ENCODE measurements at places on chromosomes 11 and 22.

DNA sequence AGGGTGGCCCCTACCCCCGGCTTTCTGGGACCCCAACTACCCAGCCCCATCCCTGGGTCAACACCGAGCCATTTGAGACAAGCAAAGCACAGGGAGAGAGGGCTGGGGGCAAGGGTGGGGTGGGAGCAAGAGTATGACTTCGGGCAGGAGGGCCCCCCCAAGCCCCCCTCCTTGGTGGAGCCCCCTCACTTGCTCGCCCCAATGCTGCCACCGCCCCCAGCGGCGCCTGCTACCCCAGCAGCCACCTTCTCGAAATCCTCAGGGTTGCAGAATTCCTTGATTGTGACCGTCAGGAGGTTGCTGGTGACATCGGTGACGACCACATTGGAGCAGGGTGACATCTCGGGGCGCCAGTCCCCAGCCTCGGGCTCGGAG lies 6.0 kb downstream of the CBX6 start:
- no peak for DNase-seq

GRCh38 chr11:1573903-1574237 lies 1.8 kb upstream of the DUSP8 start:
- DNase-seq: no peak

- no peak for DNase-seq
Observed at GRCh38 chr11:14042686-14043465, 80.4 kb downstream of the SPON1 start.

- no peak for DNase-seq
Observed at GRCh38 chr11:1705126-1706052, 8.4 kb downstream of the KRTAP5-6 start.

DNA sequence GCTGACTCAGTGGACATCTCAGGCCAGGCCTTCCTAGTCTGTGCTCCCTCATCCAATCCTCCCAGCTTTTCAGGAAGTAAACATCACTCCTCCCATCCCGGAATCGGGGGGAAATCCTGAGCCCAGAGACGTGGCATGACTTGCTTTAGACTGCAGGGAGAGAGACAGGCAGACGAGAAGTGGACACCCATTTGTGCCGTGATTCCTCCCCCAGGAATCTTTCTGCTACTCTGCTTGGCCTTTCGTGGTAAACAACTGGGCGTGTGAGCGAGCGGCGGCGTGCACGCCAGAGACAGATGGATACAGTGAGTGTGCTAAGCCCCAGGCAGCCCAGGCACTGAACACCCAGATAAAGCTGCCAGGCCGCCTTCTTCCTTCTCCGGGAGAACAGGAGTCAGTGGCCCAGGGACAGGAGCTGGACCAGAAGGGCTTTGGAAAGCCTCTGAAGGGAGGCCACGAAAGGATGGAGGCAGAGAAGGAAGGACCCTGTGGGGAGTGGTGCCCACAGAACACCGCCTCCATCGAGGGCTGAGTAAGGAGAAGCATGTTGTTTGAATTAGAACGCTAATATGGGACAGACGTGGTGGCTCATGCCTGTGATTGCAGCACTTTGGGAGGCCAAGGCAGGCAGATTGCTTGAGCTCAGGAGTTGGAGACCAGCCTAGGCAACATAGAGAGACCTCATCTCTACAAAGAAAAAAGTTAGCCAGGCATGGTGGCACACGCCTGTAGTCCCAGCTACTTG lies 53.0 kb upstream of the PRR5 start:
- DNase-seq: peak; percentile 91

- no peak for DNase-seq
Observed at GRCh38 chr11:125211191-125211947, 46.8 kb downstream of the PKNOX2 start.

DNA sequence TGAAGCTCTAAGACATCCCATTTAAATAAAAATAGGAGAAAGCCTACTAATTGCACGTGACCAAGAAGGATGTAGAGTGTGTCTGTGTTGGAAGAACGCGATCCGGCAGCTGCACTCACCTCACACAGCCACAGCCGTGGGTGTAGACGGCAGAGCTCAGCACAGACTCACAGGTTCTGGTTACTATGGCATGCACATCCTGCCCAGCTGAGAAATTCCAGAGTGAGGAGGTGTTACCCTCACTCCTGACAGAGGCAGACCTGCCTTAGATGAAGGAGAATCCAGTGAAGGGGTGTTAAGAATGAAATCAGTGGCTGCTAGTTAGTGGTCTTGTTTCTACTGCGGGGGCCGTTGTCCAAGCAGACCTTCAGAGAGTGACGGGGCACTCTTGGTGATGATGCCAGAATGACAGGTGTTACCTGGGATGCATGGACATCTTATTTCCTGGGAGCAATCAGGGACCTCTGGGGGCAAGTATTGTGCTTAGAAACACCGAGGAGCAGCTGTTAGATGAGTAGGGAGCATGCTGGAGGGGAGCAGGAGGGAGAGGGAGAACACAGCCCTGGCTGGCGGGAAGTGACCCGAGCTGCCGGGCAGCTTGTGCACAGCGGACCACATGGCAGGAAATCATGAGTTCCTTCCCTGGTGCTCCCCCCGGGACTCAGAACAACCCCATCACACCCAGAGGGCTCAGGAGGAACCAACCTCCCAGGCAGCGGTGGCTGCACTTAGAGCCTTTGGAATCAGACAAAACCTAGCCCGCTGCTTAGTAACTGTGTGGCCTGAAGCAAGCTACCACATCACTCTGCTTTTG lies 12.3 kb downstream of the KCNJ5 start:
- peak; percentile 47 for DNase-seq

DNA sequence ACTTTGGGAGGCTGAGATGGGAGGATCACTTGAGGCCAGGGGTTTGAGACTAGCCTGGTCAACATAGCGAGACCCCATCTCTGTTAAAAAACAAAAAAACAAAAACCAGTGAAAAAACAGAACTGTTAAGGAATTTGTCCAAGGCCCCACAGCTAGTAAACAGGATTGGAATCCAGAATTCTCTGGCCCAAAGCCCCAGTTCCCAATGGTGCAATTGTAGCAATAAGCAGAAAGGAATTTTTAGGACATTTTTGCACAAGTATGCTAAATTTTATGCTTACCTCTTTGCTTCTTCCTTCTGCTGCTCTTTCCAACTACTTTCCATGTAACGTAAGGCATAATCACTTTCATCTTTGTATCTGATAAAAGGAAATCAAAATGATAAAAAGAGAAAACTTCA lies 11.6 kb downstream of the MISFA start:
- peak; percentile 20 for DNase-seq

- peak; percentile 29 for DNase-seq
Observed at GRCh38 chr11:107731941-107732688, 20.3 kb upstream of the SLN start.

- DNase-seq: peak; percentile 93
Observed at GRCh38 chr11:130631119-130631518, 182.7 kb downstream of the ADAMTS15 start.

DNA sequence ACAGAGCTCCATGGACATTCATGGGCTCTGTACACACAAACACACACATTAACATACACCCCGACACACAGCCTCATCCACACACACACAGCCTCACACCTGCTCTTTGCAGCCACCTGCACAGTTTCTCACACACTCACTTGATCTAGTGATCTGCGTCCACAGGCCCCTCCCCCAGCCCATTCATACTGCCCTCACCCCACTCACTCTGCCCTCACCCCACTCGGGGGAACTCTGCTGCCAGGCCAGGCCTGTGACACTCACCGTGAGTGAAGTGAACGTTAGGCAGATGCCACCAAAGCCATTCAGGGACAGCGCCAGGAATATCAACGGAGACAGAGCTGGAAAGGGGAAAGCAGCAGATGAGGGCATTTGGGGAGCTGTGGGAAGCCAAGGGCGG lies 15.0 kb downstream of the SLC43A1 start:
- DNase-seq: no peak

DNA sequence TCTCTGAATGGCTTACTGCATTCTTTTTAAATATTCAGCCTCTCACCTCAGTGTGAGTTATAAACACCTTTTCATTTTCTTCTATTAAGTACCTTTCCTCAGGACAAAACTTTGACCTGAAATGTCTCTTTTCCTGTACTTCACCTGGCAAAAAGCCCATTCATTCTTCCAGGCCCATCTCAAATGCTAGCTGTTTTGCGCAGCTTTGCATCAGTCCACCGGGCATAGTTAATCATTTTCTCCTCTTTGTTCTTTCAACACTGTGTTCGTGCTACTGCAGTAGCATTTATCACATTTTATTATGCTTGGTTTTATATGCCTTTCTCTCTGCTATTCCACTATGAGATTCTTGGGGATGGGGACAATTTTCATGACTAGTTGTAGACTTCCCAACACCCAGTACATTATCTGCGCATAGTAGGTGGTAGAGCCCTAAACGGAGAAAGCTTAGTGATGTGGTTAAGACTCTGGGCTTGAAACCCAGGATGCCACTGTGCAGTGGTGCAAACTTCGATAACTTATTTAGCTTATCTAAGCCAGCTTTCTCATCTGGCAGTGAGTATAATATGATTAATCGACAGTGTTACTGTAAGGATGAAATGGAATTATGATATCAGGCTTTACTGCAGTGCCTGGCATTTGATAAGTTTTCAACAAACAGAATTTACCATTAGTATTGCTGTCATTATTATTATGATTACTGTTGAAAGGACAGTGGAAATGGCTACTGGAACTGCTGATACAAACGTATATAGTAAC lies 695.7 kb downstream of the NELL1 start:
- no peak for DNase-seq

DNA sequence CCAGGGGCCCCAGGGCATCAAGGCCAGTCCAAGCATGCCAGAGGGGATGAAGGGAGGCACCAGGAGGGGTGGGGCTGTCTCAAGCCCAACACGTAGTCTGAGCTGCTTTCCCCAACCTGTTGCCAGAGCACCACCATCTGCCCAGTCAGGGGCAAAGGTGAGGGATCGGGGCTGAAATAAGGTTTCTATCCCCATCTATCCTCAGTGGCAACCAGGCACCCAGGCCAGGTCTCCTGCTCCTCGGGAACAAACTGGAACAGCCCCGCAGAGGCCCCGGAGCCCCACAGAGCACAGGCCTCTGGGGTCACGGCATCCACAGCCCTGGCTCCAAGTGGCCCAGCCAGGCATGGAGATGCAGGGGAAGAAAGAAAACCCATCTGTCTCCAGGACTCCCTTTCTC lies 19.3 kb downstream of the STARD10 start:
- DNase-seq: no peak

DNA sequence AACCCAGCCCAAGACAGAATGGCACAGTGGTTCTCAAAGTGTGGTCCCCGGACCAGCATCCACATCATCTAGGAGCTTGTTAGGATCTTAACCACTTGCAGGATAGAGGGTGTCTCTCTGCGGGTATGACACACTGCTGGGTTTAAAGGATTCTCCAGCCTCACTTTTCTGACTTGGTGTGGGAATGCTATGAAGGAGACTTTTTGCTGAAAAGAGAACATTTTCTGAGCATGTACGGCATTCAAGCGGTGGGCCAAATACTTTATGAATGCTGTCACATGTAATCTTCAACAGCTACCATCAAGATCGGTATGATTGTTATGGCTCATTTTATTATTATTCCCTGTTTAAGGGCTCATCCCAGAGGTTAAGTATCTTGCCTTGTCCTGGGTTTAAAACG lies 1.8 kb upstream of the CD82 start:
- DNase-seq: peak; percentile 79

DNA sequence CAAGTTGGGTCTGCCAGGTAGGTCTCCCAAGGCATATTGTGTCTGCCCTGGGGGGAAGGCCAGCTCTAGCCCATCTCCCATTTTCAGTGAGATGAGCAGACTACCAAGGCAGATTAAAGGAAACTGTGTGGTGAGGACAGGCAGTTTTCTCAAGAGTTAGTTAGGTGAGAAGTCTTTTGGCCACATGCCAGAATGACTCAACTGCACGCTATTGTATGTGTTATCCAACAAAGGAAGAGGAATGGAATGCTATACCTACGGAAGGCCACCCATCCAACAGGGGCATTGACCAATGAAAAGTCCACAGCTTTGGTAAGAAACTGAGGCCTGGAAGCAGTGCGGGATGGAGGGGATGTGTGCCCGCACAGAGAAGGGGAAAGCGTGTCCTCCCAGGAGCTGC lies 941.7 kb downstream of the NTM start:
- peak; percentile 77 for DNase-seq

DNA sequence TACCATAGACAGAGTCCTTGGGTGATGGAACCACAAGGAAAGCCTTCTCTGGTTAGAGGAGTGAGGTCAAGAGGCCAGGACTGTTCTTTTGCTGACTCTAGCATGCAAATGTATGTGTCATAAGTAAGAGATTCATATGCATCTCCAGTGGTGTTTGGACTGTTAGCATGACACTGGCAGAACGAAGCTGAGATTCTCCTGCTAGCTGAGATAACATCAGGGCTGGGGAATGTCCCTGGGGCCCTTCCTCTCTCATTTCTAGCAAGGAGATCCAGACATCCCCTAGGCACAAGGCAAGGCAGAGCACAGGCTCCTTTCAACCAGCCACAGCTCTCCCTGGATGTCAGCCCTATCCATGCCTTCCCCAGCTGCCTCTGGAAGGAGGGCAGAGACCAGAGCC lies 711.3 kb downstream of the OPCML start:
- DNase-seq: peak; percentile 82

DNA sequence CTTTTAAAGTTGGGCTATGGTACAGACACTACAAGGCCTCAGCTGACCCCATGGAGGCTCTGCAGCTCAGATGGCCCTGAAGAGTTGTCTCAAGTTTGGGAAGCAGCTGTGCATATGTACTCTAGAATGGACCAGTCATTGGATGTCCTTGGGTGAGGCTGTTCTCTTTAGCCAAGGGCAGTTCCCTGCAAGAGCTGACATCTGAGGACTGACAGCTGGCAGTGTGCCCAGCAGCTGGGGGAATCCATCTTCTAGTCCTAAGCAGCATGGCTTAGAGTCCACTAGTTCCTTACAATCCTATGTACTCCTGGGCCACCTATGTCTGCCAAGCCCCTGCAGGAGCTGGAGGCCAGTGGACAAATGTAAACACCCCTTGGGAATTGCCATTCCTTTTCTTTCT lies 76.5 kb downstream of the C11orf91 start:
- no peak for DNase-seq

GRCh38 chr22:37263966-37264887 lies 18.1 kb upstream of the CYTH4 start:
- DNase-seq: no peak

- no peak for DNase-seq
Observed at GRCh38 chr11:63769714-63770455, 1.3 kb upstream of the ZFTA start.

GRCh38 chr22:46030231-46030880 lies 53.4 kb upstream of the WNT7B start:
- DNase-seq: no peak

DNA sequence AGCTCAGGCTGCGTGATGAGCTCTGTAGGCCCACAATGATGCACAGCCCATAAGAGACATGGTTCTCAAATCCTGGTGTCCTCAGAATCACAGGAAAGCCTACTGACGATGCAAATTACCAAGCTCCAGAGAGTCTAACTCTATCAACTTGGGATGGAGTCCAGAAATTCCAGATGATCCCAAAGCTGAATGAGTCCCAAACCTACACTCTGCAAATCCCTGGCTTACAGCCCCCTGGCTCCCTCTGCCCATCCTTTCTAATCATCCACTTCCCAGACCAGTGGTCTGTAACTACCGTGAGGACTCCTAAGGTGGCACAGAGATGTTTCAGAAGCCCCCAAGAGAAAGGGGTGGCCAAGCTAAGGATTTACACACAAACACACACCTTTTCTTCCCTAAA lies 13.5 kb downstream of the ARFGAP2 start:
- no peak for DNase-seq

Measured in fibroblast of skin of abdomen (primary cell).